Ovary (tissue), 10 donors: ENCODE measurements at places on chromosomes 6 and 20. TPM values are rescaled to one million over a fixed set of nuclear protein-coding genes. Genes with fewer than 3 reads are reported as not detected.

- H3K36me3 ChIP-seq, result no peaks in the 10 kb centered on the region
- no peaks in the 10 kb centered on the region for H3K4me1 ChIP-seq
- no peak overlapping the region for H3K27ac ChIP-seq
These were observed 88.8 kb downstream of the PRL start for GRCh38 chr6:22208026-22208425.

DNA sequence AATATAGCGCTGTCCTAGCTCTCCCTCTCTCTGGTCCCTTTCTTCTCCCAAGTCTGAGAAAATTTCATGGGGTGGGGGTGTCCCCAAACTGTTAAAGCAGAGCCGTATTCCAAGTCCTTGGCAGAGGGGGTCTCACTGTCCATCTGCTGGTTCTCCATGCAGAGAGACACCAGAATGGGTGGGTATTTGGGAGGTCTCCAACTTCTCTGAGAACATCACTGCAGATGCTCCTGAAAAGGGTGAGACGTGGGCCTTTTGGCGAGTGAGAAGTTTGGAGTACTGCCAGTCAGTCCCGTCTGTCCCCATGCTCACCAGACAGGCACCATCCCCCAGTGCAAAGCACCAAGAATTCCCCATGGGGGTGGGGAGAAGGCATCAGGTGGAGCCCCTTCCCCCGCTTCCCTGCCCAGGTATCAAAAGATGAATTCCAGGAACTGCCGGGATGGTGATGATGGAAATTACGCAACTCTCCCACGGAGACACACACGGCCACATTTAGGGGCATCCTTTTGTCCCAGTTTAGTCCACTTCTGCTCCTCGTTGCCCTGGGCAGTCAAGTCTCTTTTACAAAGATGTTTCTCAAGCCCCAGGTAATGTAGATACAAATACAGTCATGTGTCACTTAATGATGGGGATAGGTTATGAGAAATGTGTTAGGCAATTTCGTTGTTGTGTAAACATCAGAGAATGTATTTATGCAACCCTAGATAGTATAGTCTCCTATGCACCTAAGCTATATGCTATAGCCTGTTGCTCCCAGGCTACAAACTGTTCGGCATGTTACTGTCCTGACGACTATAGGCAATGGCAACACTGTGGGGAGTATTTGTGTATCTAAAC lies 73.4 kb upstream of the SRSF6 start:
- no peak overlapping the region for H3K27ac ChIP-seq
- no peaks in the 10 kb centered on the region for H3K27me3 ChIP-seq
- DNase-seq, result no peak
- no peak overlapping the region for H3K4me3 ChIP-seq

GRCh38 chr20:59013031-59013951 lies 5.9 kb upstream of the TUBB1 start:
- H3K4me3 ChIP-seq, result no peak overlapping the region
- peaks cover 7% of the 10 kb centered on the region for H3K4me1 ChIP-seq
- no peaks in the 10 kb centered on the region for H3K27me3 ChIP-seq
- H3K36me3 ChIP-seq, result no peaks in the 10 kb centered on the region
- DNase-seq, result no peak
- H3K27ac ChIP-seq, result no peak overlapping the region

GRCh38 chr6:147508866-147509608 lies 547 bp downstream of the SAMD5 start:
- no peak overlapping the region for H3K27ac ChIP-seq
- H3K27me3 ChIP-seq, result no peaks in the 10 kb centered on the region
- no peaks in the 10 kb centered on the region for H3K36me3 ChIP-seq
- H3K4me1 ChIP-seq, result peaks cover 2% of the 10 kb centered on the region
- H3K4me3 ChIP-seq, result peak overlapping the region; percentile 45

GRCh38 chr6:16345449-16346330 lies 107.3 kb downstream of the GMPR start:
- no peak overlapping the region for H3K4me3 ChIP-seq
- peaks cover 3% of the 10 kb centered on the region for H3K4me1 ChIP-seq
- no peak overlapping the region for H3K27ac ChIP-seq
- no peak for DNase-seq
- H3K27me3 ChIP-seq, result no peaks in the 10 kb centered on the region

GRCh38 chr6:17945111-17945510 lies 42.3 kb downstream of the KIF13A start:
- no peaks in the 10 kb centered on the region for H3K27me3 ChIP-seq
- no peak overlapping the region for H3K4me3 ChIP-seq
- H3K4me1 ChIP-seq, result peaks cover 4% of the 10 kb centered on the region
- no peak overlapping the region for H3K27ac ChIP-seq
- no peaks in the 10 kb centered on the region for H3K36me3 ChIP-seq
- no peak for DNase-seq

GRCh38 chr6:101114703-101115102 lies 233.6 kb upstream of the ASCC3 start:
- no peak for DNase-seq
- peaks cover 4% of the 10 kb centered on the region for H3K4me1 ChIP-seq
- no peak overlapping the region for H3K27ac ChIP-seq

The LY6G6C gene
- not detected for total RNA-seq

The KIAA1755 gene
- total RNA-seq, result 20.0 TPM

GRCh38 chr6:139944131-139944530 lies 569.7 kb upstream of the CITED2 start:
- no peaks in the 10 kb centered on the region for H3K27me3 ChIP-seq
- no peaks in the 10 kb centered on the region for H3K36me3 ChIP-seq
- peaks cover 5% of the 10 kb centered on the region for H3K4me1 ChIP-seq

The ERVFRD-1 gene
- total RNA-seq, result 0.05 TPM

- no peaks in the 10 kb centered on the region for H3K36me3 ChIP-seq
- no peaks in the 10 kb centered on the region for H3K27me3 ChIP-seq
- no peak overlapping the region for H3K4me3 ChIP-seq
These were observed 10.5 kb downstream of the SOX4 start for GRCh38 chr6:21604081-21604480.

The MTFR2 gene
- 0.25 TPM for total RNA-seq

DNA sequence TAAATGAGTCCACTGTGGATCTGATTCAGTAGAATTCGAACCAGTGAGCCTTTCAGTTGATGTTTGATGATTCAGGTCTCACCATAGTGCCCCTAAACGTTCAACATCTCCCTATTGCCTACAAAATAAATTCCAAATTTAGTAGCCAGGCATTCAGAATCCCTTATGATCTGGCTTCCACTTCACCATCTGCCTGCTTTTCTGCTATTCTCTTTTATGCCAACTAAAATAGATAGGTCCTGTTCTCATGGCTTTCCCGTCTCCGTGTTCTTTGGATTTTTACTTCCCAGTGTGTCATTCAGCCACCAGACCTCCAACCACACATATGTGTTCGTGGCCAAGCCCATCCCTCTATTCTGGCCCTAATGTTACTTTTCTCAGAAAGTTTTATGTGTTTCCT lies 410.4 kb downstream of the LMBRD1 start:
- H3K27me3 ChIP-seq, result no peaks in the 10 kb centered on the region
- no peak overlapping the region for H3K4me3 ChIP-seq
- no peak for DNase-seq
- no peaks in the 10 kb centered on the region for H3K4me1 ChIP-seq

The ECT2L gene
- total RNA-seq, result 0.05 TPM

- no peak for DNase-seq
- H3K27me3 ChIP-seq, result no peaks in the 10 kb centered on the region
- H3K4me3 ChIP-seq, result no peak overlapping the region
- no peak overlapping the region for H3K27ac ChIP-seq
These were observed 4.8 kb downstream of the CRIP3 start for GRCh38 chr6:43303751-43304331.

- no peaks in the 10 kb centered on the region for H3K36me3 ChIP-seq
- no peak for DNase-seq
- H3K27me3 ChIP-seq, result no peaks in the 10 kb centered on the region
- H3K4me3 ChIP-seq, result no peak overlapping the region
- H3K4me1 ChIP-seq, result no peaks in the 10 kb centered on the region
These were observed 139.4 kb upstream of the EYA4 start for GRCh38 chr6:133101790-133102189.

- DNase-seq, result no peak
- H3K4me3 ChIP-seq, result no peak overlapping the region
- no peaks in the 10 kb centered on the region for H3K4me1 ChIP-seq
- H3K27me3 ChIP-seq, result no peaks in the 10 kb centered on the region
- H3K27ac ChIP-seq, result no peak overlapping the region
- no peaks in the 10 kb centered on the region for H3K36me3 ChIP-seq
These were observed 46.3 kb downstream of the TULP4 start for GRCh38 chr6:158358450-158359077.

GRCh38 chr6:10177704-10178103 lies 237.2 kb downstream of the TFAP2A start:
- no peaks in the 10 kb centered on the region for H3K27me3 ChIP-seq
- no peaks in the 10 kb centered on the region for H3K4me1 ChIP-seq

GRCh38 chr6:69774740-69775584 lies 21.8 kb downstream of the LMBRD1 start:
- H3K27ac ChIP-seq, result no peak overlapping the region
- no peak for DNase-seq
- no peaks in the 10 kb centered on the region for H3K36me3 ChIP-seq
- no peaks in the 10 kb centered on the region for H3K27me3 ChIP-seq

The DPPA5 gene
- not detected for total RNA-seq

The C6orf52 gene
- 2.0 TPM for total RNA-seq

The IRF4 gene
- total RNA-seq, result 1.5 TPM

DNA sequence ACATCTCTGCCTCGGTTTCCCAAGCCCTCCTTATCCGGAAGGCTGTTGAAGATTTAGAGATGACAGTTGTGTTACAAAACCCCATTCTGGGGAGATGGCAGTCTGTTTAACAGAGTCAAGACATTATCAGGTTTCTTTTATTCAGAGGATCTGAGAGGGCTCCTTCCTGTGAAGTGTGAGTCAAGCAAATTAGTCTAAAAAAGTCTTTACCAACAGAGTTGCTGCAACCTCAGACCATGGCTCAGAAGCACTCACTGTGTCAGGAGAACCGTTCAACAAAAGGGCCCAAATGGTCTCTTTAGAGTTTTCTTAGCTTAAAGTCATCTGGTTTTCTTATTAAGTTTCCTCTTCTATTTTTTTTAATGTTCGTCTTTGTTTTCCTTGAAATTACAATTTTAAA lies 717.8 kb downstream of the EPM2A start:
- H3K36me3 ChIP-seq, result no peaks in the 10 kb centered on the region
- H3K27me3 ChIP-seq, result no peaks in the 10 kb centered on the region
- H3K4me3 ChIP-seq, result no peak overlapping the region
- no peaks in the 10 kb centered on the region for H3K4me1 ChIP-seq
- H3K27ac ChIP-seq, result no peak overlapping the region

The MMS22L gene
- 4.3 TPM for total RNA-seq

The POM121L2 gene
- total RNA-seq, result not detected

DNA sequence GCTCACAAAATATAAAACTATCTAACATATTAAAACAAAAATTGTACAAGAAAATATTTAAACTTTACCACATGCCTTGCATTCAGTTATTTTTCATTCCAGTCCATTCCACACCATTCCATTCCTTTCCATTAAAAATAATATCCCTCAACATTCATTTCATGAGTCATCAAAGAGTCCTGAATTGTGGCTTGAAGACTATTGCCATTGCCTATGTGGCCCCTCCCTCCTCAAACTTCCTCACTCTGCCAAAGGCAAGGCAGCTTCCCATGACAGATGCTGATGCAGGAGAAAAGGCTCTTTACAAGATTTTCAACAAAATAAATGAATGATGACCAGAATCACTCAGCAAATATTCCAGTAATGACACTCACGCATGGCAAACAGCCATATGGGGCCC lies 31.7 kb downstream of the IL20RA start:
- no peaks in the 10 kb centered on the region for H3K27me3 ChIP-seq
- no peak overlapping the region for H3K4me3 ChIP-seq
- H3K4me1 ChIP-seq, result no peaks in the 10 kb centered on the region
- no peak for DNase-seq
- H3K27ac ChIP-seq, result no peak overlapping the region
- H3K36me3 ChIP-seq, result no peaks in the 10 kb centered on the region
